Smooth muscle cell of the pulmonary artery (primary cell): ENCODE measurements at places on chromosomes 5 and 9. TPM values are rescaled to one million over a fixed set of nuclear protein-coding genes. Genes with fewer than 3 reads are reported as not detected.

Gene SPATA31C1
- not detected in 2 replicates for total RNA-seq

Gene ESM1
- total RNA-seq, result 54.3 and 370 TPM in 2 replicates

Gene WDR31
- total RNA-seq, result 3.9 and 5.0 TPM in 2 replicates

Gene KCTD16
- 4.6 and 8.4 TPM in 2 replicates for total RNA-seq

Gene PHF24
- total RNA-seq, result 0.07 and 0.10 TPM in 2 replicates
